Activated CD8-positive, alpha-beta memory T cell treated with anti-CD3 and anti-CD28 coated beads, Interleukin-2, amount 50 U/mL, for 48 hours (primary cell): ENCODE measurements at places on chromosomes 6 and 20.

DNA sequence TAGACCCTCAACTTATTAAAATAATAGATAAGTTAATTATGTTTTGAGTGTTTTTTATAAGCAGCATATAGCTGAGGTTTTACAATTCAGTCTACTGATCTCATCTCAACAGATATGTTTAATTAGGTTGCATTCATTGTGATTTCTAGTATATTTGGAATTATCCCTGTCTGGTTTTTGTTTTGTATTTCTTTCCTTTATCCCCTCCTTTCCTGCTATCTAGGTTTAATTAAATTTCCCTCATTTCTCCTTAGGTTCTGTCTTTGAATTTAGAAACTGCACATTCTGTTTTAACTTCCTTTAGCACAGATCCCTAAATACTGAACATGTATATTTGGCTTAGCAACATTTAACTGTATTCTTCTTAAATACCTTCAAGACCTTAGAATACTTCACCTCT is 4.9 kb upstream of the SUMO4 start:
- DNase-seq, result no peak

DNA sequence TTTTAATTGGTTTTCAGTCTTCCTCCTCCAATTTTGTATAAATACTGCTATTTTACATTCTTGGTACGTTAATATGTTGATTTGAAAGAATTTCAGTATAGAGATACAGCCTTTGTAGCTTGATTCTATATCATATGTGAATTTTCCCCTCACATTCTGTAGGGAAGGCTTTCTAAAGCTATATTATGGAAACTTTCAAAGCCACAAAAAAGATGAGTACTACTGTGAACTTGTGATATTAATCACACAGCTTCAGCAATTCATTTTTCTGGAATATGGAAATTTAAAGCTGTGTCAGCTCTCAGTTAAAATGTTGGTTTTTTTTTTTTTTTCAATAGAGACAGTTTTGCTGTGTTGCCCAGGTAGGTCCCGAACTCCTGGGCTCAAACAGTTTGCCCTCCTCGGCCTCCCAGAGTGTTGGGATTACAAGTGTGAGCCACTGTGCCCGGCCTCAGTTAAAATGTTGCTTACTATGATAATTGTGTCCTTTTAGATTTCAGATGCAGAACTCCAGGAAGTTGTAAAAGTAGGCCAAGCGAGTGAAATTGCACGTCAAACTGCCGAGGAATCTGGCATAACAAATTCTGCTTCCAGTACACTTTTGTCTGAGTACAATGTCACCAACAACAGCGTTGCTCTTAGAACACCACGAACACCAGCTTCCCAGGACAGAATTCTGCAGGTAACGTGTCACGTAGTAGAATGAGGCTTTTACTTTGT is 20.6 kb downstream of the CDC5L start:
- no peak for DNase-seq

- no peak for DNase-seq
These were observed 26.1 kb downstream of the FARS2 start for GRCh38 chr6:5287205-5287965.

- no peak for DNase-seq
These were observed 99.2 kb downstream of the NKAIN2 start for GRCh38 chr6:123902738-123903313.

DNA sequence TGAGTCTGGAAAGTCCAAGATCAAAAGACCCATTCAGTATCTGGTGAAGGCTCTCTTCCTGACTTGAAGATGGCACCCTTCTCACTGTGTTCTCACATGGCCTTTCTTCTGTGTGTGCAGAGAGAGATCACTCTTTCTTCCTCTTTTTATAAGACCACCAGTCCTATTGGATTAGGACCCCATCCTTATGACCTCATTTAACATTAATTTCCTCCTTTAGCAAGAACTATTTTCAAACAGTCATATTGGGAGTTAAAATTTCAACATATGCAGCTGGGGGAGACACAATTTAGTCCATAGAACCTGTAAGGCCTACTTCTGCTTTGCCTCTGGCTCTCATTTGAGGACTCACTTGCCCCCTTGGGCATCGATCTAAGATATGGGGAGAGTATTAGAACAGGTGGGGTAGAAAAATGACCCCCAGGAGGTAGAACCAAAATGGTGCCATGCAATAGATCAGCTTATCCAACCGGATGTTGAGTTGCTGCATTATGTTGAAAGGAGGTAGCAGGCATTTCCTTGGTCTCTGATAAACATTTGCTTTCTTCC is 78.4 kb upstream of the ATXN1 start:
- no peak for DNase-seq
